ENCODE measurements at places on chromosomes 16 and 17.

DNA sequence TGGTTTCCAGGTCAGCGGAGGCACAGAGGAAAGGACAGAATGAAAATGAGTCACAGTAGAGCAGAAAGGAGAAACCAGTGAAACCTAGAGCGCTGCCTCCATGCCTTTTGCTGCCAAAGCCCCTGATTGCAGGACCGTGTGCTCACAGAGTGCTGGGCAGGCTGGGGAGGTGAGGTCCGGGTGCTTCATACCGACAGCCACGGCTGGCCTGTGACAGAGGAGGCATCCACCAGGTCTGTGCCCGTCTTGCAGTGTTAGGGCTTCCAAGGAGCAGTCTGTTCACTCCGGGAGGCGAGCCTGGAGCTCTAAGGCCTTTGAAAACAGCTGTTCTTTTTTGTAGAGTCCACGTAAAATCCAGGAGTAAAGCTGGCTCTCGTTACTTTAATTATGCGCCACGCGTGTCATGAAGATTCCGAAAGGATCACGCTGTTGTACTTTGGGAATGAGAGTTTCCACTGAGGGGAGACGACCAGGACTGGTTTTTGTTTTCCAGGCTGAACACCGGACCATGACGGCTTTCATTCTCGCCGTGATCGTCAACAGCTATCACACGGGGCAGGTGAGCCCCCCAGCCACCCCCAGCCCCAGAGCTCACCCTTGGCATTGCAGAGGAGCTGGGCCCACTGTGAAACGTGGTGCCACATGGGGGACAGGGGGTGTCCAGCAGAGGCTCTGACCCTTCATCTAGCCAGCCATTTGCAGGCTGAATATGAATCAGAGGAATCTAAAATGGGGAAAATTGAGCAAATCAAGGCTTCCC is 108.5 kb upstream of the CHMP6 start:
- no peak for DNase-seq

GRCh38 chr16:24235806-24236205 is 20.3 kb upstream of the CACNG3 start:
- DNase-seq, result no peak

DNA sequence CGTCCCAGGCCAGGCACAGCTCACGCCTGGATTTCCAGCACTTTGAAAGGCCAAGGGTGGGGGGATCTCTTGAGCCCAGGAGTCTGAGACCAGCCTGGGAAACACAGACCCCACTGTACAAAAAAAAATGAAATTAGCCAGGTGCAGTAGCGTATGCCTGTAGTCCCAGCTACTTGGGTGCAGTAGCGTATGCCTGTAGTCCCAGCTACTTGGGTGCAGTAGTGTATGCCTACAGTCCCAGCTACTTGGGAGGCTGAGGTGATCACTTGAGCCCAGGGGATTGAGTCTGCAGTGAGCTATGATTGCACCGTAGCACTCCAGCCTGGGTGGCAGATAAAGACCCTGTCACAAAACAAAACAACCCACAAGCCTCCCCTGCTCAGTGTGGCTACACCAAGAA is 27.0 kb upstream of the SLC25A19 start:
- DNase-seq, result no peak

- DNase-seq, result no peak
Measured at GRCh38 chr16:1769402-1770300, 1.7 kb downstream of the NME3 start.

GRCh38 chr17:41695134-41695661 is 6.5 kb downstream of the EIF1 start:
- no peak for DNase-seq

All from H54 (cell line).